ENCODE measurements at places on chromosomes 11 and 22.

GRCh38 chr11:4125141-4125540, 30.5 kb downstream of the RRM1 start:
- DNase-seq, result no peak

DNA sequence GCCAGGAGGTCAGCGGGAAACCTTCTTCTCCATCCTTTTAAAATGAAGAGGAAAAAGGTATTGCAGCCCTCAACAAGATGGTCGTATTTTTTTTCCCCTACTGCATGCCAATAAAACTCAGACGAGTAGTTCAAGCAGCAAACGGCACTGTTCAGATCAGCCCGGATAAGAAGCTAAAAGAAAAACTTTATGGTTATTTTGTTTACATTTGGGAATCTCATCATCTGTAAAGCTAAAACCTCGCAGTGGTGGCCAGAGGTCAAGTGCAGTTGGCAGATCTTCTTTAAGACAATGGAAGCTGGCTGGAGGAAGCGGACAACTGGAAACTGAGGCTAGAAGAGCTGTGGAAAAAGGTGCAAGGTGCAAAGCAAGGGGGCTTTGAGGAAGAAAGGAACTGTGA, 31.0 kb upstream of the CHRM4 start:
- DNase-seq, result no peak

DNA sequence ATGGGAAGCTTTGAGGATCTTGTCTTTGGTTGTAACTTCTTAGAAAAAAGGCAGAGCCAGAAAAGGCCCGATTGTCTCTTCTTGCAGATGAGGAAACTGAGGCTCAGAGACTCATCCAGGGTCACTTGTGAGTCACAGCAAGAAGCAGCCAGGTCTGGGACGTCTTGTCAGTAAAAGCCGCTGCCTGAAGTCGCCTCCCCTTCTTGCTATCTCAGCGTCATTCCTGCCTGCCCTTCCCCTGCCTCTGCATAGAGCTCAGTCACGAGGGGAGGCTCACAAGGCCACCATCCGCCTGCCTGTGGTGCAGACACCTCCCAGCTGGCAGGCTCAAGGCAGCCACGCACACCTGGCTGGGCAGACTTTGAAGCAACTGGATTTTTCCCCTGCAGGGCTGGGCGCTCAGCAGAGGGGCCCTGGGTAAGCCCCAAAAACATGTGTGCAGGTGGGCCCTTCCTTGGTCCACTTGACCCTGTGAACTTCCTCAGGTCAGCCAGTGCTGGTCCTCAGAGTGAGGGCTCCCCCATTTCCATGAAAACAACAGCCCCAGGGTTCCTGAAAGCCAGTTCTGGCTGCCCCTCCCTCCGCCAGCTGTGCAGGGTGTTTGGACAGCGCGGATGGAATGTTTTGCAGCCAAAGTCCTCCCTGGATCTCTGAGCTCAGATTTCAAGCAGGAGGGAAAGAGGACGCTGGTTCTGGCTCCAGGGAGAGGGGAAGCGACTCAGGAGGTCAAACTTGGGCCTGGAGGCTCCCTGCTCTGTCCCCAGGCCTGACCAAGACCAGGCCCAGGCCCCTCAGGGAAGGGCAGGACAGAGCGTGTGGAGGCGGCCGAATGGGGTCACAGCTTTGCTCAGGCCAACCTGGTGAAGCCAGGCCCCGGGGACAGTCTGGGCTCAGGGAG, 6.0 kb upstream of the RAB3IL1 start:
- DNase-seq, result peak; percentile 41

DNA sequence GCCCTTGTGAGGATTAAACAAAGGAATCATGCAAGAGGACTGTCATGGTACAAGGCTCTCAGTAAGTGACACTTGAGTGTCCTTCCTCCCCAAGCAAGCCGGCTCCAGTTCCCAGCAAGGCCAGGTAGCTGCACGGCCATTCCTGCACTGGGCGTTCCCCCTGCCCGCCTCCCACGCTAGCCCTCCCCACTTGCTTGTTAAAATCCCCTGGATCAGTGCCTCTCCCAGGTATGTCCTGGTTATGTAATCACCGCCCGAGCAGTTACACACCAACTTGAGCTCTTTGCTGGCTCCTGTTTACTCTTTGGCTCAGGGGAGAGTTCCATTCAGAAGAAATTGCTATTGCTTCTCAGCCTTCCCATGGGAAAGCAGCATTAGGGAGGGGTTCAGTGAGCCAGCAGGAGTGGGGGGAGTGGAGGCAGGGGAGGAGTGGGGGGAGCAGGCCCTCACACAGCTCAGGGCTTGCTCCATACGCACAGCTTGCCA, 19.4 kb upstream of the MYEOV start:
- no peak for DNase-seq

DNA sequence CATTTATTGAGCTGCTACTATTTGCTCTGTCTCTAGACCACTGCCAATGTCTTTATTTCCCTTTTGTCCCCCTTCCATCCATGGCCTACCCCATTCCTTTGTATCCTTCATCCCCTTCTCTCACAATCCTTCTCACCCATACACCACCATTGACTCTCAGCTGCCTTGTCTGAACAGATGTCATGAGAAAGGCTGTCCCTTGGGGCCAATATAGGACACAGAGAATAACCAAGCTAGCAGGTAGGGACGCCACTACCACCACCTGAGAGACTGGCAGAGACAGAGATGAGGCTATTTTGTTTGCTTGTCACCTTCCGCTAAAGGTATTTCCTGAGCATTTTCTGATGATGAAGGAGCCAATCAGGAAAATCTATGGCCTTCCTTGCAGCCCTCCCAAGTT, 138.9 kb downstream of the CD44 start:
- no peak for DNase-seq

DNA sequence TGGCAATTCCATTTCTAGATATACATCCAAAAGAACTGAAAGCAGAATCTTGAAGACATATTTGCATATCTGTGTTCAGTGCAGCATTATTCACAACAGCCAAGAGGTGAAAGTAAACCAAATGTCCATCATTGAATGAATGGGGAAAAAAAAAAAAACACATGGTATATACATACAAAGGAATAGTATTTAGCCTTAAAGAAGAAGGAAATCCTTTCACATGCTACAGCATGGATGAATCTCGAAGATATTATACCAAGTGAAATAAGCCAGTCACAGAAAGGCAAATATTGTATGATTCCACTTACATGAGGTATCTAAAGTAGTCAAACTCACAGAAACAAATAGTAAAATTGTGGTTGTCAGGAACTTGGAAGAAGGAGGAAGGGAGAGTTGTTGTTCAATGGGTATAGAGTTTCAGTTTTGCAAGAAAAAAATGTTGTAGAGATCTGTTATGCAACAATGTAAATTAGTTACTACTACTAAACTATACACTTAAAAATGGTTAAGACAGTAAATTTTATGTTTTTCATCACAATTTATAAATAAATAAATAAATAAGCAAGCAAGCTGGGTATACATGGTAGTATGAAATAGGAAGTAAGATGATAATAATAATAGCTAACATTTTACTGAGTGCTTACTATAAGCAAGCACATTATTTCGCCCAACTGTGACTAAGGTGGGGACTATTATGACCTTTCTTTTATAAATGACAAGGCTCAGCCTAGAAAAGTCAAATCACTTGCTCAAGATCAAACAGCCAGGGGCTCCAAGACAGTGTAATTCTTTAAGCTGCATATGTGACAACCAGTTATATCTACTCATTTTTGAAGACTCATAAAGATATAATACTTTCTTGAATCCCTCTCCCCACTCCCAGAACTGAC, 50.0 kb downstream of the FAM168A start:
- DNase-seq, result no peak

DNA sequence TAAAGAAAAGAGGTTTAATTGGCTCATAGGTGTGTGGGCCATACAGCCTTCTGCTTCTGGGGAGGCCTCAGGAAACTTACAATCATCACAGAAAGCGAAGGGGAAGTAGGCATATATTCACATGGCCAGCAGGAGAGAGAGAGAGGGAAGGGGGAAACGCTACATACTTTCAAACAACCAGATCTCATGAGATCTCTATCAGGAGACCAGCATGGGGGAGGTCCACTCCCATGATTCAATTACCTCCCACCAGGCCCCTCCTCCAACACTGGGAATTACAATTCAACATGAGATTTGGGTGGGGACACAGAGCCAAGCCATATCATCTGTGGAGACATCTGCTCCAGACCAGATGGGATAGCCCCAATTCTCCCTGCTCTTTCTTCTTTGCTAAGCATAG, 866.0 kb downstream of the BRD1 start:
- DNase-seq, result no peak

GRCh38 chr11:20005747-20006146, 154.5 kb downstream of the DBX1 start:
- DNase-seq, result no peak

DNA sequence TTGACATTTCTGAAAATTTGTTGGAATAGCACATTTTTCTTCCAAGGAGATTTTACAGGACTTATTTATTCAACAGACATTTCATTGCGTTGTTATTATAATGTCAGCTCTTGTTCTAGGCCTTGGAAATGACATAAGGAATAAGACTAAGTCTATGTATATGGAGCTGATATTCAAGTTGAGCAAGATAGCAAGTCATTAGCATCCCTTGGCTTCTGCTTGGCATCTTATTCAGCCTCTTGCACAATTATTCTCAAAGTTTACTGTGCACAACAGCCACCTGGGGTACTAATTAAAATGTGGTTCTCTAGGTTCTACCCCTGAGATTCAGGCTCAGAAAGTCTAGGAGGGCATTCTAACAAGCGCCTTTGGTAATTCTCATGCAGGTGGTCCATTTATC, 304.8 kb upstream of the DDI1 start:
- no peak for DNase-seq

DNA sequence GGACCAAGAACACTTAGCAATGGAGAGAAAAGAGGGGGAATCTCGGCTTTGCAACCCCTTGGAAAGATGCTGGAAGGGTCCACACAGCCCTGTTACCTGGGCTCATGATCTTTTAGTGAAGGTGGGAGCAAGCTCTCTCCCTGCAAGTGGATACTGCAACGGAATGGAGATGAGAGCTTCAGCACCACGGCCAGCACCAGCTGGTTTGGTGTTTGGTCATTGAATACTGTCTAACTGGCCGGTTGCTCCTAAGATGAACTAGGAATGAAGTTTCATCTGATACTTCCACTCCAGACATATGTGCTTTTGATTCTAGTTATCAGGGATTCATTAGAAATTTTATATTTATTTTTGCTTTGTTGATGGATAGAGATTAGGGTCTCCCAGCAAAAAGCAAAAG, 16.3 kb downstream of the HTR3A start:
- DNase-seq, result peak; percentile 25

DNA sequence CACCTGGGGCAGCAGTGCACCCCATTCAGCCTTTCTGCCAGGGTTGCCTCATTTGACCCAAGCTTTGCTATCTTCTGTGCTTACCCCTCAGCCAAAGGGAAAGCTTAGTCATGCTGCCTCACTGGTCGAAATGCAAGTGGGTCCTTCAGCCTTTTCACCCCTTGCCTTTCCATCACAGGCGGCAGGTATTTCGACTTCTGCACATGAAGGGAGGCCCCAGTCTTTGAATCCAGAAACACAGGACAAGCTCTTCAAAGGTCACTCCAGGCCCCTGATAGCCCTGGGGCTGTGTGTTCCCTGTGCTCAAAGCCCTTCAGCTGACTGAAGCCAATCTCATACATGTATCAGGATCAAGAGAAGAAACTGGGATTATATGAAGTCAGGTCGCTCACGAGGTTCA, 129.7 kb downstream of the SNX19 start:
- no peak for DNase-seq

- DNase-seq, result peak; percentile 85
These were observed 8.9 kb downstream of the GDPD5 start for GRCh38 chr11:75516886-75517285.

DNA sequence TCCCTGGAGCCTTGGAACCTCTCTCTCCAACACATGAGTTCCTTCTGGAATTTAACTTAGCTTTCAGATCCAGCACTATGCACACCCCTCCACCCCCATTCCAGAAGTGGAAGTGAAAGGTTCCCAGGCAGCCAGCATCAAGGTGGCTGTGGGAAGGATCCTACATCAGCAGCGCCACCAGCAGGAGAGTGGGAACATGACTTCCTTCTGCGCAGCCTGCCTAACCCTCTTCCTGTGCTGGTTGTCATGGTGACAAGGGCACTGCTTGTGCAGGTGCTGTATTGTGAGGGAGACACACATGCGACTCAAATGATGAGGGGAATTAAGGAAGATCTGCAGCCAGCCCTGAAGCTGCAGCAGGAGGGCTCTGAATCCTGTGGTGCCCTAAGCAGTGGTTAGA, 904.5 kb upstream of the API5 start:
- DNase-seq, result peak; percentile 24

DNA sequence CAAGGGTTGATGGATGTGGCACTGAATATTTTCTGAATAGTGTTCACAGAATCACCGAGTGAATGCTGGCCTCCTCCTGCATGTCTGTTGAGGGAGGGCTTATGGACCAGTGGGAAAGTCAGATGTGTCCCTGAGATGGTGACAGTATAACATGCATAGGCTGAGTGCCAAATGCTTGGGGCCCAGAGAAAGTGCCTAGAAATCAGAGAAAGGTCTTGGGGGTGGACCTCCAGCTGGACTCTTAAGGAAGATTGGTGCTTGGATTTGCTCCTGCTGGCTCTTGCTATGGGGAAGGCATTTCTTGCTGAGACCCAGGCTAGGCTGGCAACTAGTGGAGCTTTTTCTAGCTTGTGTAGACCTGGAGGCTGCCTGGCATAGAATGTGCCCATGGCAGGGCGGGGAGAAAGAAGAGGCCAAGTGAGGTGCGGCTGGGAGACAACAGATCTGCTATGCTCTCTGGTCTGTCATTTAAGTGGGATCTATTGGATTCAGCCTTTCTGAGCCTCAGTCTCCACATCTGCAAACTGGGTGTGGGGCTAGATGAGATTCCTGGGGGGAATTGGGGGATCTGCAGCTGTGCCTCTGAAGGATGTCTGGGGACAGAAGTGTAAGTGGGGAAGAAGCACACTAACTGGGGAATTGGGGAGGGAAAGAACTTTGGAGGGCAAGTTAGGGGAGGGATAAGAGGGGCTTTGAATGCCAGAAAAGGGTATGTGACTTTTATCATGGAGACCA, 27.4 kb downstream of the ZNRF3 start:
- DNase-seq, result no peak

- no peak for DNase-seq
These were observed 61.6 kb downstream of the C22orf31 start for GRCh38 chr22:28999919-29000556.

DNA sequence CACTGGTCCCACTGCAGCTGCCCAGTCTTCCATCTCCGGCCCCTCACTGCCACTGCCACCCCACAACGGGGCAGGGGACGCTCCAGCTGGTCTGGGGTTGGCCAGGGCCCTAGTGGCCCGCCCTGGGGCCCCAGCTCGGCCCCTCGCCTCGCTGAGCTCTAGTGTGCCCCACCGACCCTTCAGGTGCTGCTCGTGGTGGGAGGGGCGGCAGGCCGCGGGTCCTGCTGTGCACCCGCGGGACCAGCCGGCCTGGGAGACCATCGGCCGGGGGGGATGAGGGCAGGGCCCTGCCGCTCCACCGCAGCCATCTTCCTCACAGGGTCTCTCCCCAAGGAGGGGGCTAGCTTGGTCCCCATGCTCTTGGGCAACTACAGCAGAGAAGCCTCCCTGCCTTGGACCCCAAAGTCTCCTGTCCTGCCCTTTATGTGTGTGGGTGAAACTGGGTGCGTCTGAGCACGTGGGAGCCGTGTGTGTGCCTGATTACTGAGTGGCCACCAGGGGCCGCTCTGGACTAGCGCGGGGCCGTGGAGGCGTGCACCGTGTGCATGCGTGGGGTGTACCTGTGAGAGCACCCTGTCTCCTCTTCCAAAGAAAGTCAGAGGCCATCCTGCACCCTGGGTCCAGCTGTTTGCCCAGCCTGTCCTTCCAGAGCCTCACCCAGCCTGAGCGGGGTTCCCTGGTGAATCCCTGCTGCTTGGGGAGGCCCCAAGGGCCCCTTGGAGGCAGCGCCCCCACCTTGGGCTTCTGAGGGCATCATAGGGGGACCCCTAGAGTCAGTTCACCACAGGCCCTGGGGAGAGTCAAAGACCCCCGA, 6.0 kb upstream of the ACR start:
- peak; percentile 66 for DNase-seq
